Thoracic aorta (tissue), 2 donors: ENCODE measurements at places on chromosomes 5 and 9.

GRCh38 chr9:81596679-81597418 lies 92.5 kb downstream of the TLE1 start:
- DNase-seq: no peak

GRCh38 chr5:177388521-177389052 lies 4.4 kb downstream of the SLC34A1 start:
- DNase-seq: no peak

DNA sequence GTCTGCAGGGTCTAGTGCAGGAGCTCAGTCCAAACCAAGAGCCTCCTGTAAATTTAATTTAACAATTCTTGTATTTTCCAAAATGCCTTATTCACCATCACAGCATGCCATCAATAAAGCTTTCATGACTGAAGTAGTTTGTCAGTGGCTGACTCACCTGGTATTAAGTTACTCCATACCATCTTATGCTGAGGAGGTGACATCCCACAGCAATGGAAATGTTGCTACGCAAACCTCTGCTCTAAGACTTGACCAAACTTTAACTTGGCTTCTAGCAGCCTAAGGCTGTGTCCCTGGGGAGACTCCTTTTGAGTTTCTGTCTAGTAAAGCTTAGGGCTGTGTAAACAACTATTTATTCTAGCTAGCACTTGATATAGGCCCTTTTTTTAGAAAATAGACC lies 1231.3 kb upstream of the CDH18 start:
- no peak for DNase-seq

- DNase-seq: no peak
Measured at GRCh38 chr9:18073002-18073401, 401.0 kb upstream of the ADAMTSL1 start.

DNA sequence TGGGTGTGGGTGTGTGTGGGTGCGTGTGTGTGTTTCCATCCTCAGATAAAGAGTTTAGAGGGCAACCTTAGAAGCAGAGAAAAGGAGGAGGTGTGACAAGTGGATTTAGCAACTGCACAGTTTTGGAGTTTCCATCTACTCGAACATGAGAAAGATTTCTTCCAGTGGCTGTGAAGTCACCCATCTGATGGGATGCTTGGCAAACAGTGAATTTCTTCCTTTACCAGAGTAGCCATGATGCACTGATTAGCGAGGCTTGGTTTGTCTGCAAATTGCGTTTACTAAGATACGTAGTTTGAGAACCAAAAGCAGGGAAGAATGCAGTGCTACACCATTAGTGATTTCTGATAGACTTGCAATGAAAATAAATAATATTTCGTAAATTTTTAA lies 791 bp upstream of the STARD4 start:
- no peak for DNase-seq

- DNase-seq: no peak
Measured at GRCh38 chr5:129978270-129978669, 74.0 kb downstream of the CHSY3 start.

GRCh38 chr5:37533851-37534250 lies 154.7 kb downstream of the WDR70 start:
- no peak for DNase-seq

- DNase-seq: no peak
Measured at GRCh38 chr9:69532396-69532795, 139.8 kb downstream of the APBA1 start.

- no peak for DNase-seq
Measured at GRCh38 chr5:171714851-171715250, 70.8 kb upstream of the SMIM23 start.

GRCh38 chr5:165360366-165360765 lies 1854.9 kb downstream of the MAT2B start:
- no peak for DNase-seq

- no peak for DNase-seq
Measured at GRCh38 chr9:116282597-116282996, 129.0 kb downstream of the PAPPA start.

GRCh38 chr5:77015938-77016569 lies 14.2 kb upstream of the AGGF1 start:
- DNase-seq: no peak

DNA sequence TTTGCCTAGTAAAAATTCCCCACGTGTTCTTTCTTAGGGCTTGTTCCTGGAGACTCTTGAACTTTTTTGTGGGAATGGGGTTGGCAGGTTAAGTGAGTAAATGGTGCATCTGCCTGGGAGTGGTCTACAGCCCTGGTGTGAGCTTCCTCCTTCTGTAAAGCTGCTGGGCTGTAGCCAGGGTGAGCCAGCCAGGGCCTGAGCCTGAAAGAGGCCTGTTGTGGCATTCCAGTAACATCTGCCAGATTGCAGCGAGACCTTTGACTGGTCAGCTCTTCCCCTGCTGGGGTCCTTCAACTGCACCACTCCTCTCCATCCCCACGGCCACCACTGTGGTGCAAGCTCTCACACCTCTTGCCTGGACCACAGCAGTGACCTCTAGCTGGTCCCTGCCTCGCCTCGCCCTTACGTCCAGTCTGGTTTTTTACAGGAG lies 47.5 kb downstream of the SLC22A5 start:
- no peak for DNase-seq

- no peak for DNase-seq
Measured at GRCh38 chr5:14627270-14627669, 37.2 kb upstream of the OTULIN start.
